ENCODE measurements at places on chromosomes 4 and X. TPM values are rescaled to one million over a fixed set of nuclear protein-coding genes. Genes with fewer than 3 reads are reported as not detected.

Gene CT55
- not detected for total RNA-seq

DNA sequence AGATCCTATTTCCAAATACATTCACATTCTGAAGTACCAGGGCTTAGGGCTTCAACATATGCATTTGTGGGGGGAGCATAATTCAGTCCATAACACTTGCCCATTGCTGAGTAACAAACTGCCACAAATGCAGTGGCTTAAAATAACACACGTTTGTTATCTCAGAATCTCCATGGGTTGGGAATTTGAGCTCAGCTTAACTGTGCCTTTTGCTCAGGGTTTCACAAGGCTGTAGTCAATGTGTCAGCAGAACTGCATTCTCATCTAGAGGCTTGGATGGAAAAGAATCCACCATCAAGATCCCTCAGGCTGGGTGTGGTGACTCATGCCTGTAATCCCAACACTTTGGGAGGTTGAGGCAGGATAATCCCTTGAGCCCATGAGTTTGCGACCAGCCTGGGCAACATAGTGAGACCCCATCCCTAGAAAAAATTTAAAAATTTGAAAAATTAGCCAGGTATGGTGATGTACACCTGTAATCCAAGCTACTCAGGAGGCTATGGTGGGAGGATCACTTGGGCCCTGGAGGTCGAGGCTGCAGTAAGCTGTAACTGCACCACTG is 25.8 kb upstream of the TBL1X start:
- no peak for DNase-seq

Gene RASSF6
- 5.8 TPM for total RNA-seq

Gene CACNA1F
- 0.18 TPM for total RNA-seq

Gene CFI
- 17.9 TPM for total RNA-seq

GRCh38 chrX:140163371-140164159 is 198.2 kb upstream of the CXorf66 start:
- DNase-seq = no peak

Gene TBL1X
- total RNA-seq = 9.8 TPM

GRCh38 chr4:3401436-3402171 is 40.2 kb upstream of the HGFAC start:
- no peak for DNase-seq

Gene HSFX4
- not detected for total RNA-seq

Gene CEP44
- total RNA-seq = 5.7 TPM

Gene F9
- not detected for total RNA-seq

DNA sequence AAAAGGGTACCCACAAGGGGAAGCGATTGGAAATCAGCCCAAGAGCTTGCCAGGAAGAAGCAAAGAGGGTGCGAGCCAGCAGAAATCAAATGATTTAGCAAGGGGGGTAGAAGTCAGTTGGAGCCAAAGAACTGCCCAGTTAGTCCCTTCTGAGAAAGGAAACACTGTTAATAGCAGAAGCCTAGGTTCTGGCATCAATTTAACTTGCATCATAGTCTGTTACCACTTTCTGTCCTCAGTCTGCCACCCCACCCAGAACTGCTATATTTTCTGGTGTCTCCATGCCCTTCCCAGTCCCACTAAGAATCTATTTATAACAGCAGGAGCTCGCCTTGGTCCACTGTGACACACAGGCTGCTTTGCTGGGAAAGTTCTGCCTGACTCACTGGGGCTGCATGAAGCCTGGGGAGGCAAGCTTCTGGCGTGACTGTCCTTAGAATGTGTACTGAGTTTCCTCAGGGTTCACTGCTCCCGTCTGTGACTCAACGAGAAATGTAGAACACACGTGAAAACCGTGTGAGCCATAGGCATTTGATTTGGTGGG is 157.8 kb upstream of the TTC29 start:
- no peak for DNase-seq

GRCh38 chr4:131001371-131001770 is 1905.4 kb downstream of the C4orf33 start:
- no peak for DNase-seq

- DNase-seq = no peak
Observed at GRCh38 chrX:45435481-45435880, 234.8 kb upstream of the DIPK2B start.

DNA sequence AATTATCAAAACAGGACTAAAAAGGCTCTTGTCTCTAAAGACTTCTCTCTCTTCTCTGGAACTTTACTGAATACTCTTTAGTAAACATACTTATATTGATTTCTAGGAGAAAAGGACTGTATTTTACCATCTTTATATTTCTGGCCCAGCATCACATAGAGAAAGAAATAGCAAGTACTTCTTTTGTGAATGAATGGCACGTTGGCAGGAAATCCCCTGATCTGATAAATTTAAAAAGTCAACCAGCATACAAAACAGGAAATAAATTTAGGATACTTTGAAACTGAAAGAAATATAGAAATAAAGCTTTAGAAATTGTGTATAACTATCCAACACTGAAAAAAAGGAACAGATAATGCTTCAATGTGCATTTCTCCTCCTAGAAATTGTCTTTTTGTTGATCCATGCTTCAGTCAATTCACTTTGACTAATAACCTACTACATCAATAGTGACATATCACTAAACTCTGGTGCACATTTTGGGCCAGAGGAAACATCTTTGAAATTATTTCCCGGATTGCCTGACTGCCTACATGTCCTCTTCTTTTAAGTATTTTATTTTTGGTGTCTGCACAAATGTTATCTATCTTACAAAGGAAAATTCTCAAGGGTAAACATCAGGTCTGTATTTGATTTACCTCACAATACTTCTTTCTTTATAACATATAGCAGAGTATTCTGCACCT is 183.5 kb upstream of the FSTL5 start:
- no peak for DNase-seq

Gene SOX3
- total RNA-seq = not detected

GRCh38 chr4:53598901-53599300 is 7.6 kb upstream of the LNX1 start:
- no peak for DNase-seq

GRCh38 chrX:137431693-137432488 is 134.0 kb upstream of the ZIC3 start:
- no peak for DNase-seq

Gene TIMM17B
- total RNA-seq = 19.3 TPM

- no peak for DNase-seq
Observed at GRCh38 chr4:175421506-175421905, 390.6 kb downstream of the GPM6A start.

- DNase-seq = no peak
Observed at GRCh38 chrX:16251782-16252181, 84.5 kb downstream of the MAGEB17 start.

DNA sequence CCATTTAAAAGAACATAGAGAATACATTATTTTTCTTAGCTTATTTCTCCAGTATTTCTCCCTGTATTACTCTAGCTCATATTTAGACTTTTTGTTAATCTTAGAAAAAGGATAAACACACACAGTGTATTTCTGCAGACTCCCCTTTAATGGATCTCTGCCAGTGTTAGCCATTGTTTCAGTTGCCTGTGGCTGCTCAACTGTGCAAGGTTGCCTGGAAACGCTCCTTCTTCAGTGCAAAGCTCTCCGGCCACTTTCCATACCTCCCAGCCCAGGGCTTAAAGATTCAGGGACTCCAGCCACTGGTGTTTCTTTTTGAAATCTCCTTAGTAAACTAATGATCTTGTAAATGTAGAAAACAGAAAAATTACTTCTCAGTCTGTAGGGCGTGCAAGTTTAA is 104.9 kb downstream of the SLIT2 start:
- no peak for DNase-seq

DNA sequence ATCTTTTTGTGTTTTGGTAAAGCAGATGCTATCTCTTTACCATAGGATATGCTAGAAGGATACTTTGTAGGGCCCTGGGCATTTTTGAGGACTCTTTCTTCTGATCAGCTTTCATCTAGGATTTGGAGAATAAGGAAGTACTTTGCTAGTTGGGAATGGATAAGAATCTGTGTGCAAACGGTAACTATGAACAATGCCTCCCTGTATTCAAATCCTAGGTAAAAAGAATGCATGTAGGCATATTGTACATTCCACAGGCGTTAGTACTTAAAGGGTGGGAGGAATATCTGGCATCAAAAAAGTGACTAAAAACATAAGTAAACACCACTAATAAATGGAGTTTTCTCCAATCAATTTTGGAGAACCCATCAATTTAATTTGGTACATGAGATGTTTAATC is 59.7 kb downstream of the SH3BGRL start:
- DNase-seq = no peak

Gene ADRA2C
- total RNA-seq = 3.4 TPM

GRCh38 chr4:169151671-169152070 is 119.1 kb downstream of the SH3RF1 start:
- DNase-seq = no peak

- DNase-seq = peak; percentile 47
Observed at GRCh38 chrX:39477762-39478120, 620.0 kb downstream of the BCOR start.

- DNase-seq = no peak
Observed at GRCh38 chr4:9988363-9988749, 32.9 kb downstream of the SLC2A9 start.

- no peak for DNase-seq
Observed at GRCh38 chr4:54840992-54841768, 183.4 kb downstream of the KIT start.

Gene PCYT1B
- total RNA-seq = 2.0 TPM

DNA sequence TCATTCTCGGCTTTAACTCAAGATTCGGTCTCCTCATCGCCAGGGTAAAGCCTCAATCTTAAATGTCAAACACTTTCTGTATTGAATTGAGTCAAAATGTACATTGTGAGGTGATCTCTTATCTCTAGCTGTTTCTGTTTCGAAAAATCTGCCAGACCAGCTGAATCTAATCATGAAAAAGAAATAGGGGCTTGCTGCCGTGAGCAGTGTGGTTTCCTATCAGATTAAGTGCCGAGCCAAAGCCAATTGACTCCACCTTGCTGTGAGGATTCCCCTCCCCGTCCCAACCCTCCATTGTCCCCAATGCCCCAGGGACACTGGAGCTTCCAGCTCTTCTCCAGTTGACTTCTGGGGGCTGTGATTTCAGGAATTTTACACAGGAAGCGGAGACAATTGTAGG is 12.5 kb upstream of the CRLF2 start:
- no peak for DNase-seq

GRCh38 chr4:58981828-58982227 is 1871.6 kb upstream of the IGFBP7 start:
- no peak for DNase-seq

DNA sequence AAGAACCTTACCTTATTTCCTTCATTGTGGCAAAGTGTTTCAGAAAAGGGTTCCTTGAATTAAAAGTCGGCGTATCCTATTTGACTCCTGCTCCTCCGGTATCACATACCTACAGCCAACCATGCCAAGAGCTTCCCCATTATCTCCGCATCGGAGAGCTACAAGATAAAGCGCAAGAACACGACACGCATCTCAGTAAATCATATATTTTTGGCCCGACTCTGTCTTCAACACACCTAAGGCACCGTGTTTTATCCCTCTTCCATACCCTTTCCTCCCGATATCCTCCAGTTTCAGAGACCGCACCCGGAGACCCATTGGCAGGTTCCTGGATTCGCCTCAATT is 497 bp upstream of the THAP9 start:
- no peak for DNase-seq

GRCh38 chr4:47104986-47105385 is 73.6 kb downstream of the GABRB1 start:
- DNase-seq = no peak

- no peak for DNase-seq
Observed at GRCh38 chrX:7706032-7706431, 136.9 kb upstream of the VCX start.

DNA sequence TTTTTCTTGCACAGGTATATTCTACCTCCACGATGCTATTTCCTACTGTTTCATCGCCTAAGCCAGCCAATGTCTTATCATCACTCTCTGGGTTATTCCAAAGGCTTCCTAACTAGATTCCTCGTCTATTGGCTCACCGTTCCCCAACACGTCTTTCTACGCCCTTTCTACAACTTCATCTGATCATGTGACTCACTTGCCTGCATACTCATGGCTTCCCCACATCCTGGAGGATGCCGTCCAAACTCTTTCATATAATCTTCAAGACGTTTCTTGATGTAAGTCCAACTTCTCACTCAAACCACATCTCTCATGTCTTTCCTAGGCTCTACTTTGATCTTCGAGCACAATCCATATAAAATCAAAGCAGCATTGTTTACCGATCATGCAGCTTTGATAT is 322.0 kb upstream of the PPARGC1A start:
- DNase-seq = no peak

Gene SLC7A11
- total RNA-seq = 1.3 TPM

GRCh38 chr4:123398853-123399626 is 2.4 kb downstream of the SPRY1 start:
- peak; percentile 58 for DNase-seq

All from pancreas (tissue), 10 donors.